ENCODE measurements at places on chromosomes 3 and 15.
A peak's percentile ranks its signal among the peaks of the same experiment; 100 is the strongest.

- no peak for DNase-seq
Measured at GRCh38 chr15:75356006-75356405, 9.2 kb downstream of the NEIL1 start.

- DNase-seq, result no peak
Measured at GRCh38 chr3:128923576-128923975, 44.2 kb downstream of the ACAD9 start.

DNA sequence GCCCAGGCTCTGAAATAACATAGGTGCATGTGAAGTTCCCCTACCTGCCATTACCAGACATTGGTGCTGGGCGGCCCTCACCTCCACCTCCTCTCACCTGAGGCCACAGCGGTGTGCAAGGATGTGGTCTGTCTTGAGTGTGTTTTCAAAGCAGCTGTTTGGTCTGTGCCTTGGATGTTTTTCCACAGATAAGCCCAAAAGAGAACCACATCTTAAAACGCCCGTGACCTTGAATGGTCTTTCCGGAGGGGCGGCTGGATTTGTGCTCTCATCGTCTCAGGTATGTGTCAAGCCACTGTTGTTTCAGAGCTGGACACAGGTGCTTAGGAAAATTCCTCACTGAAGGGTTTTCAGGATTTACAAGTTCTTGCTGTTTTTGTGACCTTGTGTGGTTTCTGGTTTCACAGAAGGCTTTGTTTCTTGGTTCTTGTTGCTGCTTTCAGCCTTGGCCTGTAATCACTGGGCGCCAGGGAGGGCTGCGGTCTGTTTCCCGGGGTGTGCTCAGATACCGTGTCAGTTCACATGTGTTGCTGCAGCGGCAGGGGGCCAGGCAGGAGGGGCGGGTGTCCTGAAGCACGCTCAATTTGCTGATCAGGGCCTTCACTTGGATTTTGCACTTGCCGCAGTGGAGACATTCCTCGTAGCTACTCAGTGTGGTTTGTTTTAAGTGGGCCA, 128.4 kb downstream of the IGF1R start:
- peak; percentile 35 for DNase-seq

DNA sequence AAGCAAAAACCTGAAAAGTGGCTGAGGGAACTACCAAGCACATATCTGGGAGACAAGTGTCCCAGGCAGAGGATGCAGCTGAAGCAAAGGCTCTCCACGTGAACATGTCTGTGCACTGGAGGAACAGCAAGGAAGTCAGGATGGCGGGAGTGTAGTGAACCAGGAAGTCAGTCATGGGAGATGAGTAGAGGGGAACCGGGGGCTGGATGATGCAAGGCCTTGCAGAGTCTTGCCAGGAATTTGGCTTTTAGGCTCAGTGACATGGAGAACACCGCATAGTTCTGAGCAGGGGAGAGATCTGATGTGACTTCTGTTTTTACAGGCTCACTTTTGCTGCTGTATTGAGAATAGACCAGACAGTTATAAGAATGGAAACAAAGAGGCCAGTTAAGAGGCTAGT, 19.0 kb downstream of the C2CD4A start:
- DNase-seq, result peak; percentile 17

GRCh38 chr15:74322558-74323180, 44.8 kb downstream of the CYP11A1 start:
- DNase-seq, result peak; percentile 57

GRCh38 chr3:101266566-101266965, 53.8 kb downstream of the IMPG2 start:
- DNase-seq, result no peak

DNA sequence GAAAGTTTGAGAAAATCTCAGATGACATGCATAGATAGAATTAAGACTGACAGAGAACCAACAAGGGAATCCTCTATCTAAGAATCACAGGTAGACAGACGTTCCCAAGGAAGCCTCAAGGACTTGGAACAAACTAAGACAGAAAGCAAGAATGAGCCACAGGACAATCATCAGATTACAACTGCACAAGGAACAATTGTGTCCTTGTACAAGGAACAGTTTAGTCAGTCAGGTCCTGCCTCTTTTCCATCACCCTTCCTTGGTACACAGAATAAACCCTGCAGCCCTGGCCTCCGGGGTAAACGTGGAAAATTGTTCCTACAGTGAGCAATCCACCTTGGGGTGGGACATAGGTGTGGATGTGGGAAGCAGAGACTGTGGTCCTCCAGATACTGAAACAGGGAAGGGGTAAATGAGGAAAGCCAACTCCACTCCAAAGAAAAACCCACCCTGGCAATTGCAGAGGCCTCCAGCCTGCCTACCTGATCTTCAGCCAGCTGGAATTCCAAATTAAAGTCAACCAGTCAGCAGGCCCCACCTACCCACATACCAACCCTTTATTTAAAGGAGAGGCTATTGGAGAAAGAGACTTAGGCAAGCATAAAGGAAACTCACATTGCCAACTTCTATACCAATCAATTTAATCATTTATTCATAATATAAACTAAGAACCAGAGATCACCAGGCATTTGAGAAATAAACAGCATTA, 73.4 kb downstream of the ULK4 start:
- DNase-seq, result no peak

- DNase-seq, result no peak
Measured at GRCh38 chr3:50926868-50927267, 252.1 kb downstream of the DOCK3 start.
